ENCODE measurements at places on chromosomes 6 and 20. TPM values are rescaled to one million over a fixed set of nuclear protein-coding genes. Genes with fewer than 3 reads are reported as not detected.

DNA sequence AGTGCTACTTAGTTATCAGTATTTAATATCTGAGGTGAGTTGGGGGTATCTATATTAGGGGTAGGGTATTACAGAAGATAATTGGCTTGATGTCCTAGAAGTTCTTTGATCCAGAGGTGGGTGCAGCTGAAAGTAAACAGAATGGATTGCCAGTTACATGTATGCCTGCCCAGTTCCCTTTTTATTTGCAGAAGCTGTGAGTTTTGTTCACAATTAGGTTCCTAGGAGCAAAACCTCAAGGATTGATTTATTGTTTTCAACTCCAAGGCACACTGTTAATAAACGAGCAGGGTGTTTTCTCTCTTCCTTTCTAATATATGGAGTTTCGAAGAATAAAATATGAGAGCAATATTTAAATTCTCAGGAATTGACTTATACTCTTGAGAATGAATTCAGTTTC, 129.0 kb downstream of the SULF2 start:
- DNase-seq: no peak

- no peak for DNase-seq
Observed at GRCh38 chr6:1596088-1596852, 13.4 kb upstream of the FOXC1 start.

DNA sequence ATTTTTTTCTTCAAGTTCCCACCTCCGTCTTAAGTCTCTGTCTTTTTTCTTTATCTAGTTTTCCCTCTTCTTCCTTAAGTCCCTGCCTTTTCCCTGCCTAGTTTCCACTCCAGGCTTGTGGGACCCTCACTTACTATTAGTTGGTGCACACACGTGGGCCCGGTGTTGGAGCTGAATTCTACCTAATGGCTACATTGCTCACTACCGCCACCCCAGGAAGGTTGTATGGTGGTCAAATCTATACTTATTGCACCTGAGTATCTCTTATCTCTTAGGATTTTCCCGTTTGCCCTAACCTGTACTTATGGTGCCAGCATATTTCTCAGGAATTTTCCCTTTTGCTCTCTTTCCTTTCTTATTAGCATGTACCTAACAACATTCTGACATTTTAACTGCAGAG, 692.8 kb downstream of the EPM2A start:
- DNase-seq: no peak

DNA sequence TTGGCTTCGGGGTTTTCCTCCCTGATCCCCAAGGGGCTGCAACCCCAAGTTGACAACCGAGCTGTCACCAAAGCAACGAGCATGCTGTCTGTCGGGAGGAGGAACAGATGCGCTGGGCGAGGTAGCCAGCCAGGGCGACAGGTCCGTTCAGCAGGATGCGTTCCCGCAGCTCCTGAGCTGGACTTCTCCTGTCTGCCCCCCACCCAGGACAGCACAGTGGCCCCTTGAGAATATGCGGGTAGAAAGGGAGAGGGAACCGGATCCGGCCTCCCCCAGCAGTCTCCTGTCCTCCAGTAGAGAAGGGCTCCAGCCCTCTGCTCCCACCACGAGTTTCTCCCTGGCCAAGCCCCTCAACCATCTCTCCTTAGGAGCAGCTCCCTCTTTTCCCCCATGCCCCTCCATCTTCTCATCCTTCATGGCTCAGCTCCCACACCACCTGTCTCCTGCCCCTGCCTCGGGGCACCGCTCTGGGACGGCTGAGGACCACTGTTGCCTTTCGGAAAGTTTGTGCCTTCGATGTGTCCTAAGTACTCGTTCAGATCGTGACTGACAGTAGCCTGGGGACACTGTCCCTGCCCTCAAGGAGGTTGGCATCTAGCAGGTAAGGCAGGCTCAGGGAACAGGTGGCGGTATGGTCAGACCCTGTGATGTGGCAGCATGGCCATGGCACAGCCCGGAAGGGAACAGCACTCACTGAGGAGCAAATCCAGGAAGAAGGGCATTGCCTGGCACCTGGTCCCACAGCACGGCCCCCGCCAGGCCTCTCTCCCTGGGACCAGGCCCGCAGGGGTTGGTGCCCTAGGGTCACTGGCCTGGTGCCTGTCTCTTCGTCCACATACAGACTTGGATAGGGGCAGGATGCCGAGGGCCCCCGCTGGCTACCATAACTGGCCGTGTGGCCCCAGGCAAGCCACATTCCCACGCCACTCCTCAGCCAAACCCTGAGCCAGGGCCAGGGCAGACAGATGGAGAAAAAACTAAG, 96.3 kb downstream of the ASXL1 start:
- DNase-seq: no peak

ADGB gene
- total RNA-seq: not detected

Data from thoracic aorta (tissue), 2 donors.